ENCODE measurements at places on chromosomes 1 and 21.

- DNase-seq: no peak
These were observed 331.6 kb downstream of the SRGAP2C start for GRCh38 chr1:121516234-121516967.

- DNase-seq: no peak
These were observed 651.4 kb downstream of the KCNT2 start for GRCh38 chr1:195956845-195957244.

- DNase-seq: no peak
These were observed 3.0 kb downstream of the SLC44A3 start for GRCh38 chr1:94823116-94823515.

- DNase-seq: no peak
These were observed 18.7 kb downstream of the MMEL1 start for GRCh38 chr1:2614145-2614544.

DNA sequence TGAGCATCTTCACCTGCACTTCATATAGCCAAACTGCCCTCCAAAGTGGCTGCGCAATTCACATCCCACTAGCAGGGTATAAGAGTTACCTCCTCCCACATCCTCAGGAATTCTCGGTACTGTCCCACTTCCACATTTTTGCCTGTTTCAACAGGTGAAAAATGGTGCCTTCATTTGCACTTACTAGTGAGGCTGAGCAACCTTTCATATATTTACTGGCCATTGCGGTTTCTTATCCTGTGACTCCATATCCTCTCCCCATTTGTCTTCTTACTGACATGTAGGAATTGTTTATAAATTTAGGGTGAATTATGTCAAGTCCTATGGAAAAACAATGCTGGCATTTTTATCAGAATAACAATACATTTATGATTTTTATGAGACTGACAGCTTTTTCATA is 61.9 kb downstream of the NIBAN1 start:
- DNase-seq: no peak

- no peak for DNase-seq
These were observed 6.2 kb downstream of the DNMT3L start for GRCh38 chr21:44255511-44255981.

- no peak for DNase-seq
These were observed 48.1 kb downstream of the ELAPOR1 start for GRCh38 chr1:109161858-109162606.

GRCh38 chr1:168161459-168161858 is 17.3 kb upstream of the TIPRL start:
- DNase-seq: no peak

- DNase-seq: no peak
These were observed 10.7 kb downstream of the MACF1 start for GRCh38 chr1:39214998-39215873.

DNA sequence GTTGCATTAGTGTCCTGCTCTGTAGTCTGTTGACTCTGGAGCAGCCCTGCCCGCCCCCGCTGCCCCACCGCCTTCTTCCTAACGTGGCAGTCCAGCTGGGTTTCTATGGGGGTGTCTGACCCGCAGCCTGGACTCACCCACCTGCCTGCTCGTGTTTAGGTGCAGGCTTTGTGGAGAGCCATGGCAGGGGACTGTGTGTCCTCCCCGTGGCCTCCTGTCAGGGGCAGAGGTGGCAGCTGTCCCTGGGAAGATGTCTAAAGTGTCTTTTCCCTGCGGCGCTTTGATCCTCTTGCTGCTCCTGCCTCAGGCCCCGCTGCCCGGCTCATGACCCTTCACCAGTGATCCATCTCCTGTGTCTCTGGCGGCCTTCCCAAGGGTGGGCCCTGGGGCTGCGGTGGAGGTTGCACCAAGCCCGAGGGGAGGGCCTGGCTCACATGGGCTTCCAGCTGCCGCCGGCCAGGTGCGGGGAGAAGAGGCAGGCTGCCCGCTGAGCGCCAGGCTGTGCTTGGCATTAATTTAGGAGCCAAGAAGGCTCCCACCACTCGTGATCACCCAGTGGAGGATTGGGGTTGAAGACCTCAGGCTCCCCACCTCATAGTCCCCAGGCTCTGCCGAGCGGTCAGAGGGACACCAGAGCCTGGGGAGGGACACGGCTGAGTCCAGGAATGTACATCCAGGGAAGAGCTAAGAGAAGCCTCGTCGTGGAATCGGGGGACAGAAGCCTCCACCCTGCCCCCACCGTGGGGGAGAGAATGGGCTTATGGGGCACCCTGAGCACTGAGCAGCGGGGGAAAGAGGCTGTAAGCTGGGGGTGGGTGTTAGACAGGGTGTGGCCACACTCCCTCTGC is 44.1 kb downstream of the COL18A1 start:
- no peak for DNase-seq

DNA sequence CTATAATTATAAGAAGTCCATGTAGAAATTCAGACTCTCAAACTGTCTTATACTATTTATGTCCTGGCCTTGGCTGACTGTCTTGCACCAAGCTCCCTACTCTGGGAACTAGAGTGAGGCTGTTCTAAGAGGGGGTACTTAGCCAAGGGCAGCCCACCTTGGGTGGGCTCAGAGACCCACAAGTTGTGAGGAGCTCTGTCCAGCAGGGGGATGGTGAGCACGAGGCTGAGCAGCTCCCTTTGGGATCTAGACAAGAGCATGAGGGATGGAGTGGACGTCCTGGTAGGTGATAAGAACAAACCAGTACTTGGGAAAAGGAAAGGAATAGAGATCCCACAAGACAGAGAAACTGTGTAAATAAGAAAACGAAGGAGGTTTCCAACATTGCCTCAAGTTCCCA is 127.1 kb upstream of the SLC44A3 start:
- DNase-seq: no peak

DNA sequence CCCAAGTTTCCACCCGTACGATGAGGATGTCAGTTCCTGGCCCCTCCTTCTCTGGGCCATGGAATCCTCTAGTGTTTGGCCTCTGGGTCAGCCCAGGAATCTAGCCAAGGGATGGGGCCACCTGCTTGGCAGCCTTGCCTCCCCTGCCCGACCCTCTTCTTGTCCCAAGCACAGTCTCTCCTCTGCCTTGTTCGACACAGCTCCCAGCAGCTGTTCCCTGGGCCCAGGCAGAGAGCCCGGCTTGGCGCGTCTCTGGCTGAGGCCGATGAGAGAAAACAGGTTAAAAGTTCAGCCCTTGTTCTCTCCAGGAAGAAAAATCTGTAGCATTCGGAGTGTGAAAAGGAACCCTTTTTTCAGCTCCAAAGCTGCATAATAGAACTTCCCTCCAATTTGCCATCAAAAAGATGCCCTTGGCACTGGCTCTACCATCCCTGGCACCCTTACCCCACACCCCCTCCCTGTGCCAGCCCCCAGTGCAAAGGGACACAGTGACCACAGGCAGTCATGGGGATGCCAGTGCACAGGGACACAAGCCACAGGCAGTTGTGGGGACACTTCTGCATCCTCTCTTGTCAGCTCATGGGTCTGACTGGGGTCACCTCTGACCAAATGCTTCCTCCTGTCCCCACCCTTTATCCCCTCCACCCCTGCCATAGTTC is 68.4 kb downstream of the EPHB2 start:
- DNase-seq: no peak

- DNase-seq: no peak
These were observed 2.1 kb downstream of the TRIM67 start for GRCh38 chr1:231163830-231164427.

DNA sequence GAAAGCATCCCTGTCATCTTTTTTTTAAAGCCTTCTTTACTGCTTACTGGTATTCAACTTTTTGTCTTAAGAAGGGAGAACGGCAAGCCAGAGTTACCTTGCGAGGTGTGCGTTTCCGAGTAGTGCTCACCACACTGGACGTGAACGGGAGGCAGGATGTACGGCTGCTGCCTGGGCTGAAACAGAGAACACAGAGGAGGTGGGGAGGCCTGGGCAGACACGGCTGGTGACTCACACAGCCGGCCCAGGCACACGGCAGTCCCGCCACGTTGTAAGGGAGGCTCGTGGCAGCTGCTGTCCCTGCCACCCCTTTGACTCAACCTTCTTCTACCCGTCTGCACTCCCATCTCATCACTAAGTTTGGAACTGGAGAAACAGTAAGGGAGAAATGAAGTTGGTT is 105.8 kb downstream of the SMYD2 start:
- DNase-seq: no peak

- no peak for DNase-seq
These were observed 85.7 kb upstream of the COL6A1 start for GRCh38 chr21:45895778-45896370.

DNA sequence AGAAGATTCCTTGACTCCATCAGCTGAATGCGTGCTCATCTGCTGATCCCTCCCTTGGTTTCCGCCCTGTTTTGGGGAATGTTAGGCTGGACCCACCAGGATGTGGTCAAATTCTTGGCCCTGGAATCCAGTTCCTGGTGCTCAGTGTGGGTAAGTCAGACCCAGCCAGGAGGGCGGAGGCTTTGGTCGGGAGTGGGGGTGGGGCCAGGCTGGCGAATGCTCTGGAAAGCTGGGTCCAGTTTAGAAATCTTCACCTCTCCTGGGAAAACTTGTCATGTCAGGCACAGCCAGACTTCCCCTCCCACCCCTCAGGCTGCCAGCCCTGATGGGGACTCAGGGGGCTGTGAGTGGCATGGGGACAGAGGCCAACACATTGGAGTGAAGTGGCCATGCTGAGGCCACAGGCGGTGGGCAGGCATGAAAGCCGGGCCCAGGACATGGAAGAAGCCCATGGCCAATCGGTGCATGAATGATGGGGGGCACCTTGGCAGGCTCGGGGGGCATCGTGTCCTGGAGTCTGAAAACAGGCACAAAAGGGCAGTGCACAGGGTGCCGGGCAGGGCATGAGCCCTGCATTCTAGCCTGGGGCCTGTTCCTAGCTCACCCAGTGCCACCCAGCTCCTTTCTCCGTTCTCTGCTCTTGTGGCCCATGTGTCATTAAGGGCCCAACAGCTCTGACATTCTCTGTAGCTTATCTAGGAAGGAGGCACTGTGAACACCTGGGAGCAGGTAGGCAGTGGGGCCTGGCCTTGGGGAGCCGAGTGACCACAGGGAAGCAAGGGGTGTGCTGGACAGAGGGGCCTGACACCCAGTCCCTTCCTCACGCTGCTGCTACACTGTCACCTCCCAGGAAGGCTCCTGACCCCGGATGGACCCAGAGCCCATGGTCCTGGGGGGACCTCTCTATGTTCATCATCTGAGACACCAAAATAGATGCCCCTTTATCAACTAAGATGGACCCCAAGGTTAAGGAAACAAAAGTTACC is 14.6 kb upstream of the PADI1 start:
- DNase-seq: no peak

- no peak for DNase-seq
These were observed 2.3 kb downstream of the IL20 start for GRCh38 chr1:206867716-206868115.

- no peak for DNase-seq
These were observed 47.0 kb downstream of the LAMC2 start for GRCh38 chr1:183233113-183233512.

GRCh38 chr1:155182052-155182550 is 8.5 kb downstream of the TRIM46 start:
- no peak for DNase-seq

GRCh38 chr1:71231751-71232150 is 150.9 kb upstream of the ZRANB2 start:
- no peak for DNase-seq

- no peak for DNase-seq
These were observed 750 bp upstream of the PTGFRN start for GRCh38 chr1:116908820-116909511.

DNA sequence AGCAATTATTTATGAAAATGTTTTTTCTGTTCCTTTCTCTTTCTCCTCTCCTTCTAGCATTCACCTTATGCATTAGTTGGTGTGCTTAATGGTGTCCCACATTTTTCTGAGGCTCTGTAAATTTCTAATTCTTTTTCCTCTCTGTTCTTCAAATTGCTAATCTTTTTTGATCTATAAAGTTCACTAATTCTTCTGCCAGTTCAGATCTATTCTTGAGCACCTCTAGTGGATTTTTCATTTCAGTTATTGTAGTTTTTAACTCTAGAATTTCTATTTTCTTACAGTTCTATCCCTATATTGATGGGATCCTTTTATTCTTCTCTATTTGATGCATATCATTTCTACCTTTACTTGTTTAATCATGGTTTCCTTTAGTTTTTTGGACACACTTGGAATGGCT is 22.4 kb downstream of the CFAP57 start:
- DNase-seq: no peak

- no peak for DNase-seq
These were observed 45.3 kb upstream of the RGS1 start for GRCh38 chr1:192530254-192530653.

- no peak for DNase-seq
These were observed 125.5 kb upstream of the PLXNA2 start for GRCh38 chr1:208369658-208370057.

DNA sequence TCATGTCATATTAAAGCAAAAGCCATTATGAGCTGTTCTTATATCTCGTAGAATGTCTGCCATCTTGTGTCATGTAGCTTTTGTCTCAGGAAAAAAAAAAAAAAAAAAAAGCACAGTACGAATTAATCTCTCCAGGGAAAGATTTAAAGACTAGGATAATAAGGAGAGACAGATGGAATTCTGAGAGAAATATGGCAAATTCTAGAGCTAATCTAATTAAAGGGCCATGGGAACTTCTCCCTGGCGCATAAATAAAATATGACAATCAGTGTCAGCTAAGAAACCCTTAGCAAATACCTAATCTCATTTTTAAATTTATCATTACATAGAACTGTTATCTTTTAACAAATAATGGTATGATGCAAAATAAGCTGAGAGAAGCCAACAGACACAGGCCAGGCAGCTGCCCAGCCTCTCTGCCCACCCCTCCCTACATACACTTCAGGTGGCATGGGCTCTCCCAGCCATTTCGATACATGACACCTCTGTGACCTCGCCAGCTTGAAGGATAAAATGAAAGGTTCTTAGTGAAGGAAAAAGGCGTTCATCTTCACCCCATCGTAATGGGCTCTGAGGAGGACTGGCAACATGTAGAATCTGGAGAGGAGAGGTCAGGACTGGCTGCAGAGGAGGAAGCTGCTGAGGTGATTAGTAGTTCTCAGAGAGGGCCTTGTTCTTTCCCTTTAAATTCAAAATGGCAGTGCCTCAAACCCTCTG is 39.8 kb downstream of the DISC1 start:
- DNase-seq: no peak

DNA sequence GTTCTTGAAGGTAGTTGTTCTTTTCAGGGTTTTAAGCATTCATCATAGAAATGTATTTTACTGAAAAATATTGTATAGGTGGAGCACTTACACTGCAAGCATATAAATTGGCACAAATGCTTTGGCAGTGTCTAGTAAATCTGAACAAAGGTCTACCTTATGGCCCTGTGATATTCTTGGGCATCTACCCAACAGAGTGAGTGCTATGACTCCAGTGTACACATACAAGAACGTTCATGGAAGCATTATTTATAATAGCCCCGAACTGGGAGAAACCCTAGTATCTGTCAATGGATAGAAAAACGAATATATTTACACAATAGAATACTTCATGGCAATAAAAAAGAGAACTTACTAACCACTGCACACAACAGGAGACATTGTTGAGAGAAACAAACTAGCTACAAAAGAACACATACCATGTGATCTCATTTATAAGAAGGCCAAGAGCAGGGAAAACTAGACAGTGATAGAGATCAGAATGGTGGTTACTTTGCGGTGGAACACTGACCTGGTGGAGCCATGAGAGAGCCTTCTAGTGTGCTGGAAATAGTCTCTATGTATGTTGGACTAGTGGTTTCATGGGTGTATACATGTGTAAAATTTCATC is 96.0 kb downstream of the MAB21L3 start:
- no peak for DNase-seq

All from activated CD4-positive, CD25-positive, alpha-beta regulatory T cell treated with anti-CD3 and anti-CD28 coated beads, Interleukin-2, amount 50 U/mL, for 72 hours (primary cell).